ENCODE measurements at places on chromosomes 7 and 10.

GRCh38 chr10:5888843-5889623 lies 660 bp downstream of the ANKRD16 start:
- peak; percentile 1 for DNase-seq

DNA sequence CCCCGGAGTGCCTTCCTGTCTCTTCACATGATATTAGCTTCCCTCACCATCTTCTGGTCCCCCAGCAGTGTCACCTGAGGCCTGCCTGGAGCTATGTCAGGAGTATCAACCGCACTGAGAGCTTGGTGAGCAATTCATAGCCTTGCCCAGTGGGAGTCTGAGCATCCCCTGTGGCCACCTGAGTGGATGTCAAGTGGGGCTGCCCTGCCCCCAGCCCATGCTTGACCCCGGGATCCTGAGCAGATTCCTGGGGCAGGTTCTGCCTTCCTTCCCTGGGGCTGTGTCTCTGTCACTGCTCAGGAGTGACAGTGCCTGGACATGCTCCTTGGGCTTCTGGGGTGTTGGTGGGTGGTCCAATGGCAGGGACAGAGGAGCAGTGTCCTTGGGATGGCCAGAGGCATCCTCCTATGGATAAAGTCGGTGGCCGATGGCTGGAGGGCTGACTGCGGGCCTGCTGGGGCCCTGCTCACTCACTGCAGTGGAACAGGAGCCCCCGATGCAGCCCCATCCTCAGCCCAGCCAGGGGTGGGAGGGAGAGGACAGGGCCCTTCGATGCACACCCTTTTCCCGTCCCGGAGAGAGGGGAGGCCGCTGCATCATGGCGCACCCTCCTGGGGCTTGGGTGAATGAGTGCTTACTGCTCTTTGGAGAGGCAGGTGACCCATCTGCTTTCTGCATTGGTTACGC lies 95.7 kb downstream of the BMS1 start:
- DNase-seq: no peak

- peak; percentile 19 for DNase-seq
These were observed 80.0 kb upstream of the COL1A2 start for GRCh38 chr7:94314413-94315410.

- DNase-seq: no peak
These were observed 170.8 kb downstream of the RNF216 start for GRCh38 chr7:5610500-5611186.

- DNase-seq: no peak
These were observed 357.4 kb downstream of the PPP1R3A start for GRCh38 chr7:113561446-113561845.

GRCh38 chr7:99403764-99404163 lies 4.6 kb downstream of the PDAP1 start:
- DNase-seq: no peak

DNA sequence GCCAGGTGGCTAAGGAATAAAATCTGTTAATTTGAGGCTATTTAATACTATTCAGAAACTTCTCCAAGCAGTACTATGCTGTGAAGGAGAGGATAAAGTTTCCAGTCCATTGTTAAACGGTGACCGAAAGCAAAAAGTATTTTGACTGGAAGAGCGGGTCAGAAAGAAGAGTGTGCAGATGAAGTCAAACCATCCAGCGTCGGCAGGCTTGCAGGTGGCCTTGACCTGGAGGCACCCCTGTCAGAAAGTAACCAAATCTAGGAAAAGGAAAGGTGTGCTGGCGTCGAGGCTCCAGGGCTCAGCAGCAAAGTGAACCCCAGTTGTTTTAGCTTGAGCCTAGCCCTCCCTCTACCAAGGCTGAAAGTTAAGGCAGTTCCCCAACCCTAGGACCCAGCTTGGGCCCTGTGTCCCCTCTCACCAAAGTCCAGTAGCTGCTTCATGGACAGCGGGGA lies 544 bp downstream of the PDK4 start:
- no peak for DNase-seq

- DNase-seq: no peak
These were observed 8.1 kb downstream of the SCART1 start for GRCh38 chr10:133461841-133462240.

- no peak for DNase-seq
These were observed 204.3 kb downstream of the DGKI start for GRCh38 chr7:137642472-137642871.

- peak; percentile 1 for DNase-seq
These were observed 558.3 kb upstream of the FOXK1 start for GRCh38 chr7:4123823-4124222.

DNA sequence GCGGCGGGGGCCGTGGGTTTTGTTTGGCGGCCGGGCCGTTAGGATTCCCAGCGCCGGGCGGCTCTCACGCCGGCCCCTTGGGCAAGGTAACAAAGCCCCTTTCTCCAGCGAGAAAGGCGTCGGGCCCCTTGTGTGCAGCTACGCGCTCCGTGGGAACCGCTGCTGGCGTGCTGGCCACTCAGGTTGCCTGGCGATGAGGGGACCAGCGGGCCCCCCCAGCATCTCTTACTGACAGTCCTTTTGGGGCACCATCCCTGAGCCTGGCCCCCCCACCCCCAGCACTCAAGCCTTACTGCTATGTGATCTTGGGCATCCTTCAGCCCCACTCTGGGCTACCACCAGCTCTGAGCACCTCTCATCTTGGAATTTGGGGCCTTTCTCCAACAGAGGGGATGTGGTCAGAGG lies 1.8 kb downstream of the LFNG start:
- DNase-seq: no peak

DNA sequence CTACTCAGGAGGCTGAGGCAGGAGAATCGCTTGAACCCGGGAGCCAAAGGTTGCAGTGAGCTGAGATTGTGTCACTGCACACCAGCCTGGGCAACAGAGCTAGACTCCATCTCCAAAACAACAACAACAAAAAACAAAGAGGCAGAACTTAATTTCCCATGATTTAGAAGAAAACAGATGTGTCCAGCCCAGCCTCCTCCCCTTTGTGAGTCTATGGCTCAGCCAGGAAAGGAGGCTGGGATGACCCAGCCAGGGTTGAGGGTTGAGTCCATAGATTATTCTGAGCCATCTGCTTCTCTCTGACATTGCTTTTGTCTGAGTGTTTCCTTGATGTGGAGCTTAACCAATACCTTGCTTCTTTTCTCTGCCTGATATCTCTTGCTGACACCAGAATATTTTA lies 994.1 kb downstream of the TYW1 start:
- DNase-seq: no peak

Data from kidney glomerular epithelial cell (primary cell).